IMR-90 (cell line): ENCODE measurements at places on chromosomes 1 and 21. TPM values are rescaled to one million over a fixed set of nuclear protein-coding genes. Genes with fewer than 3 reads are reported as not detected.

- DNase-seq, result no peak
Observed at GRCh38 chr1:58568271-58568860, 8.7 kb downstream of the TACSTD2 start.

DNA sequence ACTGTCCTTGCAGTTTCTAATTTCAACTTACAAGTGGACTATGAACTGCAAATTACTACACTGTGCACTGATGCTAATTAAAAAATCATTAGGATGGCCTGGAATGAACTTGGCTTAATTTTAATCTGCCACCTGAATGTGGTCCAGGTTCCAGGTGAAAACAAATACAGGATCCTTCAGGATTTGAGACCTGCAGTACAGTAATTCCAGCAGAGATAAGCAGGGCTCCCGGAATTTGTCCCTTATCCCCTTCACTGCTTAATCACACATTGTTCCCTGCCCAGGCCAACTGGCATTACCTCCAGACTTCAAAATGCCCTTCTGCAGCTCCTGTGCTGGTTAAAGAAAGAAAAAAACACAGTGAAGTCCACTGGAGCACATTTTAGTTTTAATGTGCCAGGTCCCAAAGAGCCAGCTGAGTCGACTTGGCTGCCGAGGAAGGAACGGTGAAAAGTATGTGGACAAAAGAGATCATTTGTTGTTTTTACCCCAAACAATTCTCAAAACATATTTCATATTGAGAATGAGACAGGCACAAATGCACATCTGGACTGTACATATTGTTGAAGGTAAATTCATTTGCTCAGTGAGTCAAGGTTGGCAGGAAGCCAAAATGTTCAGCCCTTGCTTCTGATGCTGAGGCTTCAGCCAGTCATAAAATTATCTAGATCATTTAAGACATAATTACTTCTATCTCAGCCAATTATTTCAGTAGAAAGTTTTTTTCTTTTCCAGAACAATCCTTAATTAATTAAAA lies 28.3 kb downstream of the DEGS1 start:
- DNase-seq, result peak; percentile 87

DNA sequence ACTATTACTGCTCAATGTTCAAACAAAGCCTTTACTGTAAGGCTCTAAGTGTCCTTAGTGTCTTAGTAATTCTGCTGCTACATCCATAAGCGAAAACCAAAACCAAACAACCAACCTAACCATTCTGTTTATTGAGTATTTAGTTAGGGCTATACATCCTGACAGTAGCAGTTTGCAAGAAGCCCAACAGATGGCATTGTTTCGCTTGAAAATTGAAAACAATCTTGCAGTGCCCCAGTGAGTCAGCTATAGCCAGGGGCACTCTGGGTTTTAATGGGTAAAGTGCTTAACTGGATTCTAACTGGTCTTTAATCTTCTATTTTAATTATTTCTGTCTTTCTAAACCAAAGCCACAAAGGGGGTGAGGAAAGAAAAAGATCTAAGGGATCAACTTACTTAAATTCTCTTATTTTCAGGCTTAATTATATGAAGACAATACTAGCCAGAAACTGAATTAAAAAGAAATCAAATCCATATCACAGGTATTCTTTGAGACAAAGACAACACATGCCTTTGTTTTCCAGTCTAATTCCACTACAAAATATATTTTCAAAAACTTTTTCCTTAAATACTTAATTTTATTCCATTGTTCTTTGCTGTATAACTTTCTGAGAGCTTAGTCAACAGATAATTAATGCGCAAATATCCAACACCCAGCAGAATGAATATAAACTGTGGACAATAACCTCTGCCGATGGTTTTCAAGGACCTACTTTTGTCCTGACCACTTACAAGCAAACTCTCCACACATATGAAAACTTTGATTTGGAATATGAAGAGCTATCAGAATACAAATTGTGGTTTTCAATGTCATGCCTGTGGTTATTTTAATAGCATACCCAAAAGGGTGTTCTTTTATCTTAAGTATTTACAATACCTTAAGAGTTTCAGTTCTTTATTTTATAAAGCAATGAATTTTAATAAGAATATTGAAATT lies 15.2 kb downstream of the POGZ start:
- DNase-seq, result peak; percentile 86

Gene LCE1D
- not detected in 2 replicates for total RNA-seq

- DNase-seq, result no peak
Observed at GRCh38 chr1:161953256-161953920, 70.3 kb downstream of the OLFML2B start.

DNA sequence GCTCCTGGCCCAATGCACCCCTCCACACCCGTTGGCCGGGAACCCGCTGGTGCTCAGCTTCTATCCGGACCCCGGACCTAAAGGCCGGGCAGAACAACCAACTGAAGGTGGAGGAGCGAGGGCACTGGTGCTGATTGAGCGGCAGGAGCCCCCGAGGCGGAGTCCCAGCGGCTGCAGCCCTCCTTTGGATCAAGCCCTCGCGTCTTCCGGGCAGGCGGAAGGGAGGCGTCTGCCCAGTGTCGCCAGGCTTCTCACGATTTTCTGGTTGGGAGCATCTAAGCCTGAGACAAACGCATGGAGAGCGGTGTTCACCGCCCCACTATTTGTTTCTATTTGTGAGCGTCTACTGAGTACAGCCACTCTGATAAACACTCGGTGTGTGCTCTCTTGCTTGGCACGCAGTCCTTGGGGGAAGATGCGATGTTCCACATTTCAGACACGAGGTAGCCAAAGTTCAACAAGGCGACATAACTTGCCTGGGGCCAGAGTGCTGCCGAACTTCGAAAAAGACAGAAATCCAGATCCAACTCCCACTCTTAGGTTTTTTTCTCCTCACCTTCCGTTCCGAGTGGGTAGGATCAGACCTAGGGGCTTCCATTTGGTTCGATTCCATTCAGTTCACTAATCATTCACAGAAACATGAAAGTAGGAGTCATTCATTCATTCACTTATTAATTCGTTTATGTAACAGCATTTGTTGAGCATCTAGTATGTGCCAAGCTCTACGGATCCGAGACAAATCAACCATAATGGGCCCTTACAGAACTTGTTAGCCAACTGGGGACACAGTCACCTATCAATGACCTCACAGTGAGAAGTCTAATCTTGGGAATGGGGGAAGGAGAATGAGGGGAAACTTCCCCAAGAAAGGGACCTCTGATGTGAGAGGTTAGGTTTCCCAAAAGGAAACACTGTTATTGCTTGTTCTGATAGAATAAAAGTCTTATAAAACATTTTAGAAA lies 4.9 kb upstream of the DMRTA2 start:
- DNase-seq, result no peak

Gene CYP4A11
- total RNA-seq, result not detected in 2 replicates

GRCh38 chr1:46549697-46550681 lies 1.5 kb downstream of the KNCN start:
- peak; percentile 46 for DNase-seq

DNA sequence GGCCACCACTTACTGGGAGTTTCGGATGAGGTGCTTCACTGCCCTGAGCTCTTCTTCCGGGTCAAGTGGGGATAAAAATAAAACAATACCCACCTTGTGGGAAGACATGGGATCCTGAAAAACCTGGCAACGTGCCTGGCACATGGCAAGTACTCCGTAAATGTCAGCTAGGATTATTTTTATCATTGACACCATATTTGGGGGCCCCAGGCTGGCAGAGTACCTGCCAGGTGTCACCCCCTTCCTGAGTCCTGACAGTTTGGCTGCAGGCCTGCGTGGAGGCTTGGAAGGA lies 9.2 kb upstream of the EPHA2 start:
- DNase-seq, result no peak

GRCh38 chr1:8911416-8912309 lies 33.2 kb upstream of the ENO1 start:
- no peak for DNase-seq

DNA sequence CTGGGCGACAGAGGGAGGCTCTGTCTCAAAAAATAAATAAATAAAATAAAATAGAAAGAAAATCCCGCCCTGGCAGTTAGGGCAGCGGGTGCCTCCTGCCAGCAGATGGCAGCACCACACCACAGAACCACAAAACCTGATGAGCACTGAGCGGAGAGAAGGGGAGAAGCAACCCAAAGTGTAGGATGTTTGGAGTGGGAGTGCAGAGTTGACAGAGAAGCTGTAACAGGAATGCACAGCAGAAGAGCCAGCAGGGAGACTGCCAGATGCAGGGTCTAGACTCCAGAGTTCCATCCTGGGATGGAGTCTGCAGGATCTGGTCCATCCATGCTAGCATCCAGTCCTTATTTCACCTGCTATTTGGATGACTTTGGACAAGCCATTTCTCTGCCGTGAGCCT lies 29.7 kb upstream of the KIRREL1 start:
- peak; percentile 66 for DNase-seq

DNA sequence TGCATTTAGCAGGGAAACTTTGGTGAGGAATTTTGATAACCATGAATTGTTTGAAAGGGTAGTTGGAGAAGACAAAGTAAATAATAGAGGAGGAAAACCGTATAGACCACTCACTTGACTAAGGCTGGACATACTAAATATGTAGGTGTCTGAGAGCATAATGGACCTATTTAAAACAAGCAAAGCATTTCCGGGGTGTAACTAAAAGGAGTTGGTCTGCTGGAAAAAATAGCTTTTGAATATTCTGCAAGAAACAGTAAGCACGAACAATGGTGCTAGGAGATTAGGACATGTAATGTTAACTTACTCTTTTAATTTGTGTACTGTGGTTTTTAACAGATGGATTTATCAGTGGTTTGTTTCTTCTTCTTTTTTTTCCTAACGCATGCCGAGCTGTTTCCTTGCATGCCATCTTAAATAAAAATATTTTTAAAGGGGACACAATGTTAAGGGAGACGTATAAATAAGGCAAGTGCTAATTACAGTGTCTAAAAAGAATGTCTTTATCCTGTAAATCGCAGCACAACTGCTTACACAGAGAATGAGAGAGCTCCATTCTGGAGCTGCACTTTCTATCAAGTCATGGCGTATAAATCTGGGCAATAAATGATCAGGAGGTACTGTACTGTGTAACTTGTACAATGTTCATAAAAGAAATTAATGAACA lies 492.1 kb downstream of the LMO4 start:
- no peak for DNase-seq

Gene FAAH
- total RNA-seq, result under 0.01 TPM in 1 of 2 replicates, not detected in the other

DNA sequence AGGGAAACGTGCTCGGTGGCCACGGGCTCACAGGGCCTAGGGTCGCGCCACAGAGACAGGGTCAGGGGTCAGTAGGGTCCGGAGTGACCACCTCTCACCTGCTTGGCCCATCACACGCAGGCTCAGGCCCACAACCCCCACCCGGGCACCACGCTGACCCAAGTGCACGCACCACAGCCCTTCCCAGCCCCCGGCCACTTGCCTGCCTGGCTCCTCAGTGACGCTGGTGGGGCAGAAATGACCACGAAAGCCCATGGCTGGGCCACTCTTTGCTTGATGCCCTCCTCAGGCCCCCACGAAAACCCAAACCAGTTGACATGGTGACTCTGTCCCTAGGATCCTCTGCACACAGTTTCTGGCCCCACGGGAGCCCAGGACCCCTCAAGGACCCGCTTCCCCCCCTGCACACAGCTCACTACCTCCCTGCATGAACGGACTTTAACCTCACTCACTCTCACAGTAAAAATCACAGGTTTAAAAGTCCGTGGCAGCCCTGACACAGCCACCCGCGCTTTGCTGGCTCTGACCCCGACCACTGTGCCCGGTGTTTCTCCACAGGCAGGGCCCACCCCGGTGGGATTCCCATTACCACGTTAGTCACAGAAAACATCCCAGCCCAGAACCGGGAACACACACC lies 20.7 kb downstream of the NADK start:
- no peak for DNase-seq

GRCh38 chr1:67584938-67585337 lies 100.1 kb upstream of the GADD45A start:
- DNase-seq, result no peak

DNA sequence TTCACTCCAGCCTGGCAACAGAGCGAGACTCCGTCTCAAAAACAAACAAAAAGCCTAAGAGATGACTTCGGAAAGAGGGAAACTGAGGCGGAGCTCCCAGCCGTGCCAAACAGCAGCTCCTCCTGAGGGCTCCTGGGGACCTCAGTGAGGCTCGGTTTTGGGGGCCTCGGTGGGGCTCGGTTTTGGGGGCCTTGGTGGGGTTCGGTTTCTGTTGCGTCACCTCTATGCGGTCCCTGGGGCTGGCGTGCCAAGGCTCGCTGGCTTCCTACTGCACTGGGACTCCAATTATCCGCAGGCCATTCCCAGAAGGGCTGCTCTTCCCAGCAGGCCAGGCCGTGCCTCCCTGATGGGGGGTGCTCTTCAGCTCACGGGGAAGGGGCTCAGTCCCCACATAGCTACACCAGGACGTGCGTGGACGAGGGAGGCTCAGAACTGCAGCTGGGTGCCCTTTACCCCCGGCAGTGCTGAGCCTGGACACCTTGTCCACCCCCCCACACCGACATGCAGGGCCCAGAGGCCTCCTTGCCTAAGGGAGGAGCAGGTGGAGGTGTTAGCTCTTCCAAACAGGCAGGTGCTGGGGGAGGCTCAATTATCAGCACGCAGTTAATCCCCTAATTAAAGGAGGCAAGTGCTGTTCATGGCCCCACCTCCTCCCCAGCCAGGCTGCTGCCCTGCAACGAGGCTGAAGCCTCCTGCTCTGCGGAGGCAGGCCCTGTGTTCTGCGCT lies 5.1 kb upstream of the C1orf159 start:
- no peak for DNase-seq

Gene LCK
- not detected in 2 replicates for total RNA-seq

DNA sequence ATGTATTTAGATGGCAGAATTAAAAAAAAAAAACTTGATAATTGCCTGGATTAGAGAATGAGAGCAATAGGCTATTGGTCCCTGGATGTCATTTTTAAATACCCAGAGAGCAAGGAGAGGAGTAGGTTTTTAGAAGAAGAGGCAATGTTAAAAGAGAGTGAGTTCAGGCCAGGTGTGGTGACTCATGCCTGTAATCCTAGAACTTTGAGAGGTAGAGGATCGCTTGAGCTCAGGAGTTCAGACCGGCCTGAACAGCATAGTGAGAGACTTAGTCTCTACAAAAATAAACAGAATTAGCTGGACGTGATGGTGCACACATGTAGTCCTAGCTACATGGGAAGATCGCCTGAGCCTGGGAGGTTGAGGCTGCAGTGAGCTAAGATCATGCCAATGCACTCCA lies 15.9 kb upstream of the MUTYH start:
- peak; percentile 55 for DNase-seq

Gene IFI44
- 2.5 and 2.7 TPM in 2 replicates for total RNA-seq

DNA sequence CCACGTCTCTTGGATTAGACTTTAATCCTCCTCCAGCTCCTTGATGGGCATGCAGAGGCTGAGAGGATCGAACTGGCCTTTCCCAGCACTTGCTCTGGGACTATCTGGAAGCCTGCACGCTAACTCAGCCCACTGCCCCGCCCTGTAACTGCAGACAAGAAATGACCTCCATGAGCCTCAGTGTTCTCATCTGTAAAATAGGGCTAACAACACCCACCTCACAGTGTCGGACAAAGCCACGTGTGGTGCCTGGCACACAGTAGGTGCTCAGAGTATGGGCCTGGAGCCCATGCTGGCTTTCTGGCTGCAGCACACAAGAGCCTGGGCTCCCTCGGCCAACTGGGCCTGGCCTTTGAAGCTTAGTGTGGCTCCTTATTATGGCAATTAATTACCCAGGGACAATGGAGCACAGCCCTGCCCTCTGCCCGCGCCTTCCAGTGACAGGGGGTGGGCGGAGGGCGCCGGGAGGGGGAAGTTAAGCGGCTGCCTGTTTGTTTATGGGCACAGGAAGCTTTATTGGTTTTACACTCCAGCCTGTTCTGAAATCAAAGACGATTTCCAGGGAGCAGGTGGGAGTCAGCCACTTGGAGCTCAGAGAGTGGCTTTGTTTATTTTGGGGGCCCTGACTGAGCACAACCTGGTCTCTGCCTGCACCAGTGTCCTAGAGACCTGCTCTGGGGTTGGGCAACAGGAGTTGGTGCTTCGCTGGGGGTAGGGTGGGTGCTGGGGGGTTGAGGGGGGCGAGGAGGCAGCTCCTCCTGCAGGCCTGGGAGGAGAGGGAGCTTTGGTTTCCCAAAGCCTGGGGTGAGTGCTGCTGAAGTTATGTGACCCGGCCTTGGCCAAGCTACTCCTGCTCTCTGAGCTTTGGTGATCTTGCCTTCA lies 31.0 kb downstream of the PAX7 start:
- no peak for DNase-seq
